ENCODE measurements at places on chromosomes 12 and 14.

- DNase-seq: no peak
These were observed 58.5 kb upstream of the PLXNC1 start for GRCh38 chr12:94089891-94090290.

- DNase-seq: no peak
These were observed 22.4 kb downstream of the ARG2 start for GRCh38 chr14:67641902-67642749.

- DNase-seq: no peak
These were observed 60.9 kb downstream of the DYRK2 start for GRCh38 chr12:67709367-67709954.

DNA sequence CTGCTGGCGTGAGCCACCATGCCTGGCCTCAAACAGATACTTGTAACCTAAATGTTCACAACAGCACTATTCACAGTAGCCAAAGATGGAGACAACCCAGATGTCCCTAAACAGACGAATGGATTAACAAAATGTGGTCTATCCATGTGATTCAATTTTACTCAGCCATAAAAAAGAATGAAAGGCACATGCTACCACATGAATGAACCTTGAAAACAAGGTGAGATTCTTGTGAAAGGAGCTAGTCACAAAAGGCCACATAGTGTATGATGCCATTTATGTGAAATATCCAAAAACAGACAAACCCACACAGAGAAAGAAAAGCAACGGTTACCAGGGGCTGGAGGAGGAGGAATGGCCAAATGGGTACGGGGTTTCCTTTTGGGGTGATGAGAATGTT lies 19.6 kb upstream of the P2RX7 start:
- DNase-seq: no peak

GRCh38 chr12:54141431-54142113 lies 47.2 kb downstream of the SMUG1 start:
- no peak for DNase-seq

DNA sequence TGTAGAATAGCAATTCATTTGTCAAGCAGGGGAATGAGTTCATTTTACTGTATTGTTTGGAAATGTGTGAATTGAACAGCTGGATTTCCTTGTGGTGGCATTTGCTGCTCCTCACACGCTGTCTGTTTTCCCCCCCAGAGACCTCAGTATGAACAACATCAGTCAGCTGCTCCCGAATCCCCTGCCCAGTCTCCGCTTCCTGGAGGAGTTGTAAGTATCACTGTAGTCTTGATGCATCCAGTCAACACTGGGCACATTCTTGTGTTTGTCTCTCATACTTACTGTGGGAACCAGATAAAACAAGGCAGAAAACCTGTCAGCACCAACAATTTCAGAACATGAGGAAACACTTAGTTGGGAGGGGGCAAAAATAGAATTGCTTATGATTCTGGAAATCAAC lies 64.9 kb downstream of the LGR5 start:
- peak; percentile 50 for DNase-seq

DNA sequence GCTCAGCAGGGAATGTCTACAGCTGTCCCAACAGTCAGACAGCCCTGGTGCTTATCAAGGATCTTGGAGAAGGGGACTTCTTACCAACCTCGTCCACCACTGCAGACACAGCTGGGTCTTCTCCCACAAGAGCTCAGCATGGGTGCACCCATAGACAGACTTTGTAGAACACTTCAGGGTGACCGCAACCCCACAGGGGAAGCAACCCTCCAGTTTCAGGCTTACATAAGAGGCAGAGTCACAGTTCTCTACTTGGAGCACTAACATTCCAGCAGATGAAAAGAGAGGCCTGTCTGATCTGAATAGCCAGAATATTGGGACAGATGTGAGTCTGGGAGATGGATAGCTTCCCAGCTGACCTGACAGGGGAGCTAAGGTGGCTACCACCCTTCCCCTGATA lies 3.5 kb upstream of the CLEC1A start:
- DNase-seq: no peak

DNA sequence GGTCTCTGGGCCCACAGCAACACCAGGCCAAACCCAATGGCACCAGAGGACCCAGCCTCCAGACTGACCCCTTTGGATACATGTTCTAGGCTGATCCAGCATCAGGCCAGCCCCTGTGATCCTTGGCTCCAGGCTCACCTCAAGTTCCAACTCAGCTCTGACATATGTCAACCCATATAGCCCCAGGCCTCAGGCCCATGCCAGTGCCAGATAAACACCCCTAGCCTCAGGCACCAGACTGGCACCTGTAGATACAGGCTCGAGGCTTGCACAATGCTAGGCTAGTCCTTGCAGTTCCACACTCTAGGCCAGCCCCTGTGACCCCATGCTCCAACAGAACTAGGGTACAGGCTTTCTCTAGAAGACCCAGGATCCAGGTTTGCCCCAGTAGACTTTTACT lies 287.5 kb downstream of the KCNC2 start:
- no peak for DNase-seq

DNA sequence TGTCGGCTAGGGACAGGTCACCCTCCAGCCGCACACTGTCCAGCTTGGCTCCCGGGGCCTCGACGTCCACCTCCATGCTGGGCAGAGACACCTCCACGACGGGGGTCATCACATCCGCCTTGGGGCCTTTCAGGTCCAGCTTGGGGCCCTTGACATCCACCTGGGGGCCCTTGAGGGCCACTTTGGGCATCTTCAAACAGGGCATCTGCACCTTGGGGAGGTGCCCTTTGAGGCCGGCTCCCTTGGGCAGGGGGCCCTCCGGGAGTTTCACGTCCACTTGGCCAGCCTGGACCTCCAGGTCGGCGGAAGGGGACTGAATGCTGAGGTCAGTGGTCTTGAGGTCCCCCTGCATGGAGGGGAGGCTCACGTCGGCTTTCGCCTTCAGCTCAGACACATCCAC lies 17.9 kb downstream of the PLD4 start:
- DNase-seq: no peak

DNA sequence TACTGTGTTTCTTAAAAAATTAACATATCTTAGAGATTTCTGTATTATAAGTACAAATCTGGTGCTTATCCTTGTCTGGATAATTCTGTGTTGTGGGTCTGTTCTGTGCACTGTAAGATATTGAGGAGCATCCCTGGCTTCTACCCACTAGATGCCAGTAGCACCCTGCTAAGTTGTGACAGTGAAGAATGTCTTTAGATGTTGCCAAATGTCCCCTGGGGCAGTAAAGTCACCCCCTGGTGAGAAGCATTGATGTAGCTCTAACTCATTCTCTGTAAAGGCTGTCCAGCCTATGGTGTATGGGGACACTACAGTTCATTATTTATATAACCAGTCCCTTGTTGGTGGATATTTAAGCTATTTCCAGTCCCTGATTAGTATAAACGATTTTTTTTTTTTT lies 31.4 kb downstream of the MAP1LC3B2 start:
- DNase-seq: no peak

- DNase-seq: no peak
These were observed 25.5 kb downstream of the CLECL1 start for GRCh38 chr12:9707356-9707755.

- DNase-seq: no peak
These were observed 941.9 kb downstream of the NRXN3 start for GRCh38 chr14:79111987-79112501.

DNA sequence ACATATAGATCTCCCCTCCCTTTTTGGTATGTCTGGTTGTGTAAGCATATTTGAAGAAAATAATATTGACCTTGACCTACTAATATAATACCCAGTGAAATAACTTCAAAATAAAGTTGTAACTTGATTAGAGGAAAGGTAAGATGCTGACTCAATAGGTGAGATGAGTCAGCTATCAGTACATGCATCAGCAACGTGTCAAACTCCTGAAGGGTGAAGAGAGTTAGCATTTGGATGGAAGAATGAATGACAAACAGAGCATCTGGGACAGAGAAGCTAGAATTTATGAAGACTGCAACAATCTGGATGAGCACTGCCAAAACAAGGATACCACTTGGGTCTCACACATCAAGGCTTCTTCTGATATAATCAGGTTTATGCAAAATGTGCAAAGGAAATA lies 74.9 kb downstream of the PPP2R5E start:
- no peak for DNase-seq

DNA sequence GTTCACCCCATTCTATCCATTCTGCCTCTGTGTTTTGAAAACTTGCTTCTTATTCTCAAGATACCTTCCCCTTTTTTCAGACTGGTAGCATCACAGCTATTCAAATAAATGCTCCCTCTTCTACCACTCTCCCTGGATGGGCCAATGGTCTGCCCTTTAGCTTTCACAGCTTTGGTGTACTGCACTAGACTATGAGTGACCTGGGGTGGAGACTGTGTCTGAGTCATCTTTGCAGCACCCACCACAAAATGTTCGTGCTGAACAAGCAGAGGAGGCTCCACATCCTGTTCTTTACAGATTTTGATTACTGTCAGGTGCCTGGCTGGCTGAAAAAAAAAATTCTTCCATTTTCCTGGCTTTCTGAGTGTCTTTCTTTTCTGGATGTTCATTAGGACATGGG lies 1104.1 kb upstream of the TMEM132C start:
- DNase-seq: no peak

DNA sequence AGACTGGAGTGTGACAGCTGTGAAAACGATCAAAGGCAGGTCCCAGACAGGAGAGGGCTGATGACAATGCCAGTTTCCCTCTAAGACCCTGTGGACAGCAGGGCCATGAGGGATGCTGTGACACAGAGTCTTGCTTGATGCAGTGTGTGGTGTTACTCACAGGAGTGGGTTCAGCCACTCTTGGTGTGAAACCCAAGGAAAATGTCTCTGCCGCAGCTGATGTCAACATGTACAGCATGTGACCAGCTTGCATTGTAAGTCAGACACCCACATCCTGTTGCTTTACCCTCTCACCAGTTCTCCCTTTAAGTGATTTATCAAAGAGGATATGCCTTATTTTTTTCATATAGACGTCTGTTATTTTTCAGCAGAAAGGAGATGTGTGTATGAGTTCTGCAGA lies 268.6 kb downstream of the BTG1 start:
- peak; percentile 44 for DNase-seq

DNA sequence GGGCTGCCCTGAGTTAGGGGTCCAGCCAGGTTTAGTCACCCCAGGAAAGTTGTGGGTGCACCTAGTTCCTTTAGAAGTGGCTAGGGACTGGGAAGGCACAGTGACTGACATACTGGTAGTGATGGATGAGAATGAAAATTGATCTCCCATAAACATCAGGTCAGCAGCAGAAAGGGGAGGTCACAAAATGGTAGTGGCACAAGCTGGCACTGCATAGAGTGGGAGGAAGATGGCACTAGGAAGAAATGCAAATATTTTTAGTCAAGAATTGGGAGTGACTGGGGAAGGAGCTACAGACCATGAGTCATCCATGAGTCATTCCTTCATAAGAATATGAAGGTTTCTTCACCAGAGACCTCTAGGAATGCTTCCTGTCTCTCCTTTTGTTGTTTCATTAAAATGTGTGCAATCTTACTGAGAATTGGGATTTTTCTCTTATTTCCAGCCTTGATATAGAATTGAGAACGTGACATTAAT lies 198.3 kb upstream of the AMIGO2 start:
- no peak for DNase-seq

DNA sequence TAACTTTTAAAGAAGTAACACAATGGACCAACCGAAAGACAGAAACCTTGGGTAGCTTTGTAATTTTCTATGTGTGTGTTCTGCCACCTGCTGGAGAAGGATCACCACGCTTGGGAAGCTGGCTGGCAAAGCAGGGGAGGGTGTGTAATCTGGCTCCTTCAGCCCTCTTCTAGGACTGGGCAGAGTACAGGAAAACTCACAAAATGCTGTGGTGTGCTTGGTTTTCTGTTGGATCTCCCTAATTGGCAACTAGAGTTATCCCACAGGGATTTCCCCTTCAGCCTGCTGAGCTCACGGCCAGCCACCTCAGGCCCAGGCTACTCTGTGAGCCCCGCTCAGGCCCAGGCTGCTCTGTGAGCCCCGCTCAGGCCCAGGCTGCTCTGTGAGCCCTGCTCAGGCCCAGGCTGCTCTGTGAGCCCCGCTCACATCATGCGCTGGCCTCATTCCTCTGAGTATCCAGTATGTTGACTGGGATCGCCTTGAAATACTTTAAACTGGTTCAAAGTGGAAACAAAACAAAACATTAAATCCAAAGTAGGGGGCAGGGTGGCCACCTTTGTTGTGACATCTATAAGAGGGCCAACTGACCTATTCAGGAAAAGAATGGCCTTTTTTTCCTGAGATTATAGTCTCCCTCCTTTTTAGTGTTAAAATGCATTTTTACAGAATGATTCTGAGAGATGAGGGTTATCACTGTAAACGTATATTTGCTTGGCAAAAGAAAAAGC lies 52.0 kb upstream of the RNU6-8 start:
- peak; percentile 71 for DNase-seq

DNA sequence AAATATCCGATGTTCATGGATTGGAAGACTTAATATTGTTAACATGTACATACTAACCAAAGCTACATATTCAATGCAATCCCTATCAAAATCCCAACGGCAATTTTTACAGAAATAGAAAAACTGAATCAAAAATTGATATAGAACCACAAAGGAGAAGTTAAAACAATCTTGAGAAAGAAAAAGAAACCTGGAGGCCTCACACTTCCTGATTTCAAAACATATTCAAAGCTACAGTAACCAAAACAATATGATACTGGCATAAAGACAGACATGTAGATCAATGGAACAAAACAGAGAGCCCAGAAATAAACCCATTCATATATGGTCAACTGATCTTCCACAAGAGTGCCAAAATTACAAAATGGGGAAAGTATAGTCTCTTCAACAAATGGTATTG lies 5.4 kb upstream of the PELI2 start:
- DNase-seq: no peak

DNA sequence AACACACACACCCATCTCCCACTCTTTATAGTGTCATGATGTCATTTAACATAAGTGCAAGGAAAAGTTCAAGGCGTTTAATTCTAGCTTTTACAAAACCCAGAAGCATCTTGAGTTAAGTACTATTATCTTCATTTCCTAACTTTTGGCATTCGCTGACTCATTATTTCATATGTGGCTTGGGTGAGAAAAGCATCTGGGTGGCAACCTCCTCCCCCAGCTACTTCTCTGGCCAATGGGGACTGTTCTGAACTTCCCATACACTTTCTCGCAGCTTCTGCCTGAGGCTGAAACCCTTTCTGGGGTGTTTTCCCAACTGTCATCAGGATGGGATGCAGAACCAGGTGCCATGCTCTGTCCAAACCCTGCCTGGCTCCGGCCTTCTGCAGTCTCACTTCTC lies 2.8 kb upstream of the MARK3 start:
- DNase-seq: no peak

DNA sequence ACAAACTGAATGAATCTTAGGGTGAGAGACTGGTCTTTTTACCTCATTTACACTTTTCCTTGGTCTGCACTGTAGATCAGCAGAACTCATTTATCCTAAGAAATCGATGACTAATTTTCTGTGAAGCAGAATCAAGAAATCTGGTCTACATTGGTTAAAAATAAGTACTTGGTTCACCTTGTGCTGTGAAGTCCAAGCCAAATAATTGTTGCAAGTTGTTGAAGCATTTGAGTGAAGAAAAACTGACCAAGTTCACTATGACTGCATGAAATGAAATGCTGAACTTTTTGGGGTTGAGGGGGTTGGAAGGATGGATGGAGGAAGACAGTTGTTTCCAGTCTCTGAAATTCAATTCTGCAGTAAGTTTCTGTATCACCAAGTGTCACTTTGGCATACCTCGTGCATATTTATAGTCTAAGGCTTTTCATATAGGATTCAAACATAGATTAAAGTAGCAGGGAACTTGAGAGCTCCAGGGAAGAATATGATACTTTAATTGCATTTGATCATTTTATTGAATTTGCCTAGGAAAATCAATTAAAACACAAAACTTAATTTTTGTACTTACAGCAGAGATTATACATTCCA lies 75.0 kb downstream of the FAR2 start:
- no peak for DNase-seq

Measured in Right ventricle myocardium superior (tissue), 1 donor.